Eye (tissue), 1 donor: ENCODE measurements at places on chromosomes 13 and 19.

GRCh38 chr19:52331757-52332156 lies 4.3 kb upstream of the ZNF610 start:
- DNase-seq, result no peak

GRCh38 chr19:18469069-18469846 lies 31.3 kb upstream of the ISYNA1 start:
- DNase-seq, result peak; percentile 85

- DNase-seq, result peak; percentile 99
These were observed 7.3 kb upstream of the TLE2 start for GRCh38 chr19:3036119-3036976.

DNA sequence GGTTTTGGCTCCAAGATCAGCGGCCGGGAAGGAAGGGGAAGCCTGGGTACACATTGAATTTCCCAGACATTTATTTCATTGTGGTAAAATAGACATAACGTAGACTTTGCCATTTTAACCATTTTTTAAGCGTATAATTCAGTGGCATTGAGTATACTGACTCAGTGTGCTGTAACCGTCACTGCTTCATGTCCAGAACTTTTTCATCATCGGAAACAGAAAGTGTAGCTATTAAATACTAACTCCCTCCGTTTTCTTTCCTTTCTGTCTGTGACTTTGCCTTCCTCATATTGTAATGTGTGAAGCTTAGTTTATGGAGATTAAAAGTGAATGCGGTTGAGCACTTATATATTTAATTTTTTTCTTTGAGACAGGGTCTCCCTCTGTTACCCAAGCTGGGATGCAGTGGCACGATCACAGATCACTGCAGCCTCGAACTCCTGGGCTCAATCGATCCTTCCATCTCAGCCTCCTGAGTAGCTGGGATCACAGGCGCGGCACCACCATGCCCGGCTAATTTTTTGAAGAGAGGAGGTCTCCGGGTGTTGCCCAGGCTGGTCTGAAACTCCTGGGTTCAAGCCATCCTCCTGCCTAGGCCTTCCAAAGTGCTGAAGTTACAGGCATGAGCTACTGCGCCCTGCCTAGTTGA lies 1.4 kb downstream of the HNRNPM start:
- no peak for DNase-seq

DNA sequence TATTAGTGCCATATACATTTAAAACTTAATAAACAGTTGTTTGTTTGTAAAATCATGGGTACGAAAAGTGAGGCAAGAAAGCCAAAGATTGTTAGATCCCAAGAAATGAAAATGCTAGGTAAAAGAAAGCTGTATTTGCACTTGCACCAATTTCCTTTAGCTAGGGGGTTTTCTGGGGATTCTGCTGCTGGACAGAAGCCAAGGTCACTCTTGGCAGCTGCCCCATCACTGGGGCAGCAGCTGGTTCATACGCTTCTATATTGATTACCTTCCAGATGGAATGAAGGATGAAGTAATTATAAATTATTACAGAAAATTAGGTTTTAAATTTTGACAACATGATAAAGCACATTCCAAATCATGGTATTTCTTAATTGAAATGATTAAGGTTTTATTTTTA lies 127.4 kb downstream of the SLITRK5 start:
- peak; percentile 51 for DNase-seq

GRCh38 chr13:28220166-28220565 lies 81.8 kb downstream of the PAN3 start:
- no peak for DNase-seq

GRCh38 chr13:23159205-23159759 lies 21.5 kb upstream of the SGCG start:
- DNase-seq, result peak; percentile 87
